ENCODE measurements at places on chromosomes 7 and 10.

DNA sequence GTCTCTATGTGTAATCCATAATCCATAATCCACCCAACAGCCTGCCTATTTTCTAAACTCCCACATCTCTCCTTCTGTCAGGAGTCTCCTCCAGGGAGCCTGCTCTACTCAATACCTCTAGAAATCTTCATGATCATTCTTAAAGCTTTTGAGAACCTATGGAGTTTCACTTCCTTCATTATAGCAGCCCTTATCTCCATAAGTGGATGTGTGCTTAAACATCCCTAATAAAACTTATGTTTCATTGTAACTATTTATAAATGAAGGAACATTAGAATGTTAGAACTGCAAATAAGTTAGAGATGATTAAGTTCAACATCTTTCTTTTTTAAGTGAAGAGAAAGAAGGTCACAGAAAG is 8.5 kb downstream of the CPED1 start:
- no peak for DNase-seq

DNA sequence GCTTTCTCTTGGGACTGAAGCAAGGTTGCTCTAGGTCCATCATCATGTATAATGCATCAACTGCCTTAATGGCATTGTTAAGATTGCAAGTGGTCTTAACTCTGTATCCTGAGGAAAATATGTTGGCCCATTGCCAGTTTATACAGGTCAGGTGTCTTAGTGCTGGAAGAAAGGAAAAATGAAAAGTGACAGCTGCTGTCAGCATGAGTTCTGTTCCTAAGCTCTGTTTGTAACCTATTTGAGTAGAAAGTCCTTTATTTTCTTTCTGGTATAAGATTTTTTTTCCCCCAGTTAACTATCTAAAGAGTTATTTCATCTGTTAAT is 127.2 kb downstream of the SRI start:
- DNase-seq = no peak

DNA sequence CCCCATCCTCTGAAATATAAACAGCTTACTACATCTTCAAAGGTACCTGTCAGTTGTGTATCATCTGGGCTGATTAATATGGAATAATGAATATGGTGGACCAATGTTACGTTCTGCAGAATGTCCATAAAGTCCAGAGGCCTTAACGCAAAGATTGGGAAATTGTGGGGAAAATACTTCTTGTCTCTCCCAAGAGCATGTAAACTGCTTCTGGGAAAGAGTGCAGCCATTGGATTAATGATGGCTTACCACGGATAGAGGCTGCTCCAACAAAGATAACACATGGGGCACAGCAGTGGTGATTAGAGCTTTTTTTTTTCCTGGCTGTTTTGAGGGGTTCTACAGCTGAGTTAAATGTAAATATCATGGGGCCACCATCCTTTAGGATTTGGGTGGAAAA is 340.4 kb upstream of the AKR1E2 start:
- no peak for DNase-seq

GRCh38 chr10:123017421-123018165 is 8.8 kb downstream of the ACADSB start:
- DNase-seq = no peak

- DNase-seq = no peak
Observed at GRCh38 chr7:18027628-18028027, at the start of gene PRPS1L1. Gene PRPS1L1 (minus strand): TSS chr7:18027846.

- DNase-seq = no peak
Observed at GRCh38 chr7:143318661-143319060, 2.8 kb downstream of the CLCN1 start.

- no peak for DNase-seq
Observed at GRCh38 chr7:156237614-156238013, 403.0 kb upstream of the RNF32 start.

GRCh38 chr7:80937336-80937735 is 18.5 kb upstream of the SEMA3C start:
- DNase-seq = no peak

DNA sequence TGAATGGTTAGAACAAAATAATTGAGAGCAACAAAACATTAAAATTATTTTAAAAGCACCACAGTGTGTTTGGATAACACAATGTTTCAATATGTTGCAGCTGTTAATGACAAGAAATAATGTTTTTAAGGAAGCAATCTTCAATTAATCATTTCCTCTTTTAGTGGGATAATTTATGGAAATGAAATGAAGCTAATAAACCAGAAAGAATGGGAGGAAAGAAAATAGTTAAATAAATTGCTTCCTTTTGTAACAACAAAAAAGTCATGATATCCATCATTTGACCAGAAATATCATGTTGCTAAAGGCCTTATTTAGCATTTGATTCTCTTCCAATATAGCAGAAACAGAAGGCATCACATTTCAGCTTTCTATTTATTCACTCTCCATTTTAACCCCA is 224.5 kb downstream of the SEMA3A start:
- DNase-seq = no peak

DNA sequence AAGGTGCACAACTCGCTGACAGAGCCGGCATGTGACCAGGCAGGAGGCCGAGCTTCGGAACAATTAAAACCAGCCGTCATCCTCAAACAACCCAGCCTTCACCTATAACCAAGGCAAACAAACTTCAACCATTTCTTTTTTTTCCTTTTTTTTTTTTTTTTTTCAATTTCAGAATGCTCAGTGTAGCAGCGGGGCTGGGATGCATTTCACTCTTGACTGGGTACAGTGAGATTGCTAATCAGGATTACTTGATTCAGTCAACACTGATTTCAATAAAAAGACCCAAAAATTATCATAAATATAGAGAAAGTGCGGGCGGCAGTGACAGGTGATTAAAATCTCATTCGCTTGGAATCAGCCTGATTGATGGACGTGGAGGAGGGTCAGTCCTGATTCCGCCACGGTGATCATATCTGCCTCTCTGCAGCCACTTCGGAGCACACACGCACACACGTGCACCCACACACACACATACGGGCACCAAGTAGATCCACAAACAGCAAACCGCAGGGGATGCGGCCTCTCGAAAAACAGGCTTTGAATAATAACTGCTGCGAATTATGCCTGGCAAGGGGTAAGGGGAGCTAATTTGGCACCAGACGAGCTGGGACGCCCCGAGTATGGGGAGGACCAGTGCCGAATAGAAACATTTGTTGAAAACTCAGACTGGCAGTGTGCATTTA is 31.2 kb downstream of the EBF3 start:
- DNase-seq = no peak

DNA sequence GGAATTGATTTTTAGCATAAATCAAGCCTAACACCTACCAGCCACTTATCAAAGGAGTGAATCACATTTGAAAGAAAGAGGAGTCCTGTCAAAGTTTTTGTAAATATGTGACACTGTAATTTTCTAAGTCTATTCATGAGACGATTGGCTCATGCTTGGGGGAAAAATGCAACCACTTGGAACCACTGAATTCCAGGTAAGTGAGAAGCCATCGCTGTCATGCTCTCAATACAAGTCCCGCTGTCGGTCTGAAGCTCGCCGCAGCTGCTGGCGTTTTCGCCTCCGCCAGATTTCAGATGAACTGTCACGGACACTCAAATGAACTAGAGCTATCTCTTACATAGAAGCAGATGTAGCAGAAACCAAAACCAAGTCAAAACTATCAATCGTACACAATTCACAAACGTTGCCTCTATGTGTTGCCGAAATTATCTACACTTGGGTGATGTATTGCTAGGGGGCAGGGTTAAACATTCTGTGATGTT is 279.8 kb upstream of the FZD8 start:
- DNase-seq = no peak

DNA sequence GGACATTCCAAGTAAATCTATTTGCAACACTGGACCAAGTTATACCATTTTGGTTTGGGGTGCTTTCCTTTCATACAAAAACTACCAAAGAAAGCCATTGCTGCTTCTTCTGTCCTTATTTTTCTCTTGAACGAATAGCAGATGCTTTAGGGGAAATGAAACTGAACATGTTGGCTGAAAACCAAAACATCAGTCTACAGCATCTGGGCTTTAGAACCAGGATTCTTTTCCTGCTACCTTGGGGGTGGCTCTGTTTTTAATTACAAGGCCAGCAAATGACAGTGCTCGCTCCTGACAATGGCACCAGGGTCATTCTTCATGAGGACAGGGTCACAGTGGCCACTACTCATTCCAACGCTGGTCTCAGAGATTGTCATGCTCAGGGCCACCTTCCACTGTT is 80.3 kb downstream of the WDR11 start:
- DNase-seq = no peak

GRCh38 chr7:107563081-107563774 is 492 bp downstream of the COG5 start:
- no peak for DNase-seq

- no peak for DNase-seq
Observed at GRCh38 chr7:34143402-34143801, 238.1 kb downstream of the BMPER start.

- DNase-seq = no peak
Observed at GRCh38 chr10:8513155-8514147, 459.0 kb downstream of the GATA3 start.

GRCh38 chr10:27680691-27681605 is 64.7 kb downstream of the MKX start:
- no peak for DNase-seq

- DNase-seq = no peak
Observed at GRCh38 chr10:37379991-37380390, 254.6 kb downstream of the ANKRD30A start.

DNA sequence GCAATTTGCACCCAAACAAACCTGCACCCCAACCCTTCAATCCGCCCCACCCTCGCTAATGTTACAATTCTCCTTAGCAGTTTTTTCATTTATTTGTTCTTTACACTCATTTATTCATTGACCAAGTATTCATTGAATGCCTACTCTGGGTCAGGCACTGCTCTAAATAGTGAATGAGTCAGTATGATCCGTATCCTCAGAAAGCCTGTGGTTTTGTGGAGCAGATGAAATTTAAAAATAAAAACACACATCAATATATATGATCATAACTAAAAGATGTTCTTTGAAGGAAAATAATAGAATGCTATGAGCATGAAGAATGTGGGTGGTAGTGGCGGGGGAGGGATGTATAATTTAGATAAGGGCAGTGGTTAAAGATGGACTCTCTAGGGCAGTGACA is 13.3 kb downstream of the IFIT5 start:
- DNase-seq = no peak

GRCh38 chr7:134293002-134293740 is 23.6 kb downstream of the SLC35B4 start:
- no peak for DNase-seq

Measured in NCI-H526 treated with DMSO at 0.1 percent for 48 hours (cell line).